Activated T-cell treated with anti-CD3 and anti-CD28 coated beads, Interleukin-2, amount 50 U/mL, for 72 hours (primary cell): ENCODE measurements at places on chromosomes 3 and 15. TPM values are rescaled to one million over a fixed set of nuclear protein-coding genes. Genes with fewer than 3 reads are reported as not detected.

- DNase-seq, result no peak
These were observed 13.8 kb downstream of the FOXL2 start for GRCh38 chr3:138933068-138933668.

DNA sequence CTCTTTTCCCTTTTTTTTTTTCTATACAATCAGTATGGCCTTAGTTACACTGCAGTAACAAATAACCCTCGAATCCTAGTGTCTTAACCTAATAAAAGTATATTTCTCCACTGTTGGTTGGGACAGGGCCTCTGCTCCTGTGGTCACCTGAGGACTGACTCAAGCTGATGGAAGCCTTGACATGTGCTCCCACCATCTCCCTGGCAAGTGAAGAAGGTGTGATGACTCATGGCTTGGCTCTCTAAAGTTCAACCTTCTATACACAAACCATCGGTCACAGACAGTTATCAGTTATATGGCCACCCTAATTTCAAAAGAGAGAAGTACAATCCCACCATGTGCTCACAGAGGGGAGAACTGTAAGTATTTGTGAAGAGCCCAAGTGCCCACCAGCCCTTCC lies 65.8 kb upstream of the CACNA2D3 start:
- no peak for DNase-seq

DNA sequence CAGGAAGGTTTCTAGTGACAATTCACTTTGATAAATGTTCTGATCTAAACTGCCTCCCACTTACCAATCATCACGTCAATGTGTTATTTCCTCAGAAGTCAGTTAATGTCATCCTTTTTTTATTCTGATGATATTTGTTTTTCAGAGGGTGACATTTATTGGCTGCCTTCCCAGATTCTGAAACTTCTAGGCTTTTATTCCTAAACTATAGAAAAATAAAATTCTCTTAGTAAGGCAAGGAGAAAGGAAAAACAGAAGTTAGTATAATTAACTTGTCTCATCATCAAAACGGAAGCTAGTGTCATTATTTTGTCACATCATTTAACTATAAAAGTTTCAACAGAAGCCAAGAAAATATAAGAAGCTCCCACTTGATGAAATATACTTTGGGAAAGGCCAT lies 100.0 kb upstream of the C3orf80 start:
- no peak for DNase-seq

GRCh38 chr15:68464448-68465090 lies 32.6 kb upstream of the ITGA11 start:
- DNase-seq, result no peak

DNA sequence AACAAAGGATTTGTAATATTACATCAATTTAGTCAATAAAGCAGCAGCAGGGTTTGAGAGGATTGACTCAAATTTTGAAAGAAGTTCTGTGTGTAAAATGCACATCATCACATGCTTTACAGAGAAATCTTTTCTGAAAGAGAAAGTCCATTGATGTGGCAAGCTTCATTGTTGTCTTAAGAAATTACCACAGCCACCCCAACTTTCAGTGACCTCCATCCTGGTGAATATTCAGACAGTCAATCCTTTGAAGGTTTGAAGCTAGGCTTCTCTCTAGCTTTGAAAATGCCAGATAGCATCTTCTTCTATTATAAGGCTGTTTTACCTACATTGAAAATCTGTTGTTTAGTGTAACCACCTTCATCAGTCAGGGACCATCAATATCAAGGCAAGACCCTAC lies 51.8 kb upstream of the SETMAR start:
- DNase-seq, result peak; percentile 10

PLA2G4E gene
- not detected for total RNA-seq

DNA sequence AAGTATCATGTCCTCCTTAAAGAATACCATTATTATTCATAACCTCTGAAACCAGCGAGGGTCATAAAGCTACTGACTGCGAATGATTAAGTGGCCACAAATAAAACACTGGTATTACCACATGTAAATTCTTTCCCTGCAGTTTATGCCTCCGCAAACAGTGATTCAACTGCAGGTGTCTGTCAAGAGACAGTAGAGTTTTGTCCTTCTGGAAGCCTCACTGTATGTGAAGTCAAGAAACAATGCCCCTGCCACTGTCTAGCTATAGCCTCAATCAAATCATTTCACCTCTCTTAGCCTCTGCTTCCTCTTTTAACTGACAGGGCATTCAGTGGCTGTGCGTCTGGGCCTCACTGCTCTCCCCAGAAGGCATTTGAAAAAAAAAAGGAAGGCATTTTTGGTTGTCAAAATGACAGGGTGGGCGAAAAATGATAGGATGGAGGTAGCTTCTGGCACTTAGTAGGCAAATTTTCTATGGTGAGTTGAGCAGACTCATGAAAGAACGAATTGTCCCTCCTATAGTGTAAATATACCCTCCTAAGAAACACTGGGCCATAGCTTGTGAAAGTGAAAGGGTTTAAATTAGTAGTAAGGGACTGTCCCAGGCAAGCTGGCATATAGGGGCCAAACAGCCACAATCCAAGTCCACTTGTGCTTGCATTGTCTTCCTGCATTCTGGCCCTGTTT lies 66.7 kb downstream of the FILIP1L start:
- DNase-seq, result no peak
